ENCODE measurements at places on chromosomes 16 and 17.

- peak; percentile 97 for DNase-seq
Measured at GRCh38 chr16:89395150-89396142, 94.9 kb downstream of the ANKRD11 start.

DNA sequence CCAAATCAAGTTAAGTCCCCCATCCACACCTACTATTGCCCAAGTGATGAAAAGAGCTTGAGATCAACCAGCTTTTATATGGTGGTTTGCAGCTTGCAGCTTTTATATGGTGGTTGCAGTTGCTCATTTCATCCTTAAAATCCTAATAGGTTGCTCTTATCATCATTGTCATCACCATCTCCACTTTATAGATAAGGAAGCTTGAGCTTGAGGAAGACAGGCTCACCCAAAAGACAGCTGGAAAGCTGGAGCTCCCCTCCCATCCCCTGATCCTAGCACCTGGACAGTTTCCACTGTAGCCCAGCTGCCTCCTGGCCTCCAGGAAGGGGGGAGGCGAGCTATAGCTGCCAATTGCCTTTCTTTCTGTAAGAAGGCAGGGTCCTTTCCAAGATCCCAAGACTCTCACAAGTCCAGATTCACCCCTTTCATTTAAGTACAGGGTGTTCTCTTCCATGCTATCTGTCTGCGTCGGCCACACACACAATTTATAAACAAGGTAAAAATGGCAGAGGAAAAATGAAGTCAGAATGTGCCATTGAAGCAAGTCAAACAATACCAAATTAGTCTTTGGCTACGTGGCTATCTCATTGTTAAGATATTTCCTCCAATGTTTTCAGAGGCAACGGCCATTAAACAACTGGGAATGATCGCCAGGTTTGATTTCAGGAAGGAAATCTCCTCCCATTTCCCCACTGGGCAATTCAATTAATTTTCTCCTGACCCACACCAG, 63.3 kb downstream of the PECAM1 start:
- DNase-seq, result no peak

- DNase-seq, result peak; percentile 40
Measured at GRCh38 chr17:56636265-56636664, 42.8 kb downstream of the NOG start.

- no peak for DNase-seq
Measured at GRCh38 chr16:68487203-68487514, 38.9 kb upstream of the SMPD3 start.

DNA sequence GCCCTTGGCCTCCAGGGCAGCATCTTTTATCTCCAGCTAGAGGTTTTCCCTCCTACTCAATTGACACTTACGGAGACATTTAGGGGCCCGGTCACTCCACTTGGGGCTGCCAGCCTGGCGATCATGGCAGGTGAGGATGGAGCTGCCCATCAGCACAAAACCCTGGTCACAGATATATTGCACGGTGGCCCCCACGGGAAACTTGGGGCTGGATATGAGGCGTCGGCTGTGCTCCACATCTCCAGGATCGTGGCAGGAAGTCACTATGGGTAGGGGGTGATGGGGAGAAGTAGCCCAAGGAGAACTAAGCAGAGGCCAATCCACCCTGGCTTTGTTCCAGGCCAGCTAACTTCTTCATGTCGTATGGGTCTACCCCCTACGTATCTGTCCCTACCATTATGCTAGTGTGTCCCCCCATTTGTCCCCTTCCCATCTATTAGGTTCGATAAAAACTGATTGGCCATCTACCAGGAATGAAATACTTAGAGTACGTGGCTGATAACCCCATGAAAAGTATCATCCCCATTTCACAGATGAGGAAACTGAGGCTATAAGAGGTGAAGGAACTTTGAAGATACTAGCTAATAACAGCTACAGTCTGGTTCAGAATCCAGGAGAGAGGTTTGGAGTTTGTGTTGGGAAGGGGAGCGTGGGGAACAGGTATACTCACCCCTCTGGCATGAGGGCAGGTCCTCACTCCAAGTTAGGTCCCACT, 6.1 kb upstream of the PHF12 start:
- no peak for DNase-seq

DNA sequence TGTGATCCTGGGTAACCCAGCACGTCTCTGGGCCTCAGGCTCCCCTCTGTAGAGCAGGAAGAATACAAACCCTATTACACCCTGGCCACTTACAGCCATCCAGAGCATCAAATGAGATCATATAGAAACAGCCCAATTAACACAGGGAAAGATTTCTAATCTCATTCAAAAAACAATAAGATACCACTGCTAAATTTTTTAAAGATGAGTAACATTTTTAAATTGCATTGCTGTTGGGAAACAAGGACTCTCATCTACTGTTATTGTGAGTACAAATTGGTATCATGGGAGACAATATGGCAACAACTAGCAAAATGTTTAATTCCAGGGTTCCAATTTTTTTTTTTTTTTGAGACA, 41.1 kb downstream of the SRL start:
- DNase-seq, result peak; percentile 48

DNA sequence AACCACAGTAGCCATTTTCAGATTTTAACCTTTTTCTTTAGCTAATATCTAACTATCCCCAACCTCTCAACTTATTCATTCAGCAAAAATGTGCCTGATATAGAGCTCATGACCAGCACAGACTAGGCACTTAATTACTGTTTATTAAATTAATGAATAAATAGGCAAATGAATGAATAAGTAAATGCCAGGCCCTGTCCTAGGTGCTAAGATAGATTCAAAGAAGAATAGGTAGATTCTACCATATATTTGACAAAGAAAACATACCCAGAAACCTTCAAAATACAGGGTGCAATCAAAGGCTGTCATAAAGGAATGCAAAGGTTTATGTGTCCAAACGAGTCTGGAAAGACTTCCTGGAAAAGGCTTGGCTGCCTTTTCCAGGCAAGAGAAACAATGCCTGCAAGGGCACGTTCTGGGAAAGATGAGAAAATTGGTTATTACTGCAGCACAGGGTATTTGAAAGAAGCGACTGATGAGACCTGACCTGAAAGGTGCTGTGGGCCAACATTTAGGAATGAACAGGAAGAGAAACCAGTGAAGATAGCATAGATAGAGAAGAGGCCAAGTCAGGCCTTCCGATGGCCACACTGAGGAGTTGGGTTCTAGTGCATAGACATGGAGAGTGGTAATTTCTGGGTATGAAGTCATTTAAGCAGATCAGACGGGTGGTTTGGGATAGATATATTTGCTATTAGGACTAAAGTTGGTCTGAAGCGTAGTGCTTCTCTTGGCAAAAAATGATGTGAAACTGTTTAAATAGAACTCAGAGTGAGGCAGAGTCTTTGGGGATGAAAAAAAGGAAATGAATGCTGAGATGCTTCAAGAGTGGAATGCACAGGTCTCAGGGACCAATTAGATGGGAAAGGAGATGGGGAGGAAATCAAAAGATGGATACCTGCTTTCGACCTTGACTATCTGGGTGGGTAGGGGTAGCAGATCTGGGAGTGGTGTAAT, 11.4 kb upstream of the CCL2 start:
- no peak for DNase-seq

DNA sequence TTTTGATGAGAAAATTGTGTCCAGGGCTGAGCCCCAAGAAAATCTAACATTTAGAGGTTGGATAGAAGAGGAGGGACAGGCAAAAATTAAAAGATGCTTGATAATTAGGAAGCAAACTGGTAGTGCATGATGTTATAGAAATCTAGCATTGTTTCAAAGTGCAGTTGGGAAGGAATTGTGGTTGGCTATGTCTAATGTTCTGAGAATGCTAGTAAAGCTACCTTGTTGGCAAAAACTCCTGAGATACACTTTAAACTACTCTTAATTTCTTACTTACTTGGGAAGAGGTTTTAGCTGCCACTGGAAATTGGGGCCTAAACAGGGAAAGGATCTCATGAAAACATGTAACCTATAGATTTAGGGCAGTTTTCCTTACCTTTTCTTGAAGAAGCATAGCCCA, 48.3 kb downstream of the MAP2K4 start:
- no peak for DNase-seq

- DNase-seq, result peak; percentile 33
Measured at GRCh38 chr16:77711775-77712174, 10.5 kb upstream of the NUDT7 start.

- no peak for DNase-seq
Measured at GRCh38 chr17:83067718-83068261, 11.6 kb upstream of the METRNL start.

DNA sequence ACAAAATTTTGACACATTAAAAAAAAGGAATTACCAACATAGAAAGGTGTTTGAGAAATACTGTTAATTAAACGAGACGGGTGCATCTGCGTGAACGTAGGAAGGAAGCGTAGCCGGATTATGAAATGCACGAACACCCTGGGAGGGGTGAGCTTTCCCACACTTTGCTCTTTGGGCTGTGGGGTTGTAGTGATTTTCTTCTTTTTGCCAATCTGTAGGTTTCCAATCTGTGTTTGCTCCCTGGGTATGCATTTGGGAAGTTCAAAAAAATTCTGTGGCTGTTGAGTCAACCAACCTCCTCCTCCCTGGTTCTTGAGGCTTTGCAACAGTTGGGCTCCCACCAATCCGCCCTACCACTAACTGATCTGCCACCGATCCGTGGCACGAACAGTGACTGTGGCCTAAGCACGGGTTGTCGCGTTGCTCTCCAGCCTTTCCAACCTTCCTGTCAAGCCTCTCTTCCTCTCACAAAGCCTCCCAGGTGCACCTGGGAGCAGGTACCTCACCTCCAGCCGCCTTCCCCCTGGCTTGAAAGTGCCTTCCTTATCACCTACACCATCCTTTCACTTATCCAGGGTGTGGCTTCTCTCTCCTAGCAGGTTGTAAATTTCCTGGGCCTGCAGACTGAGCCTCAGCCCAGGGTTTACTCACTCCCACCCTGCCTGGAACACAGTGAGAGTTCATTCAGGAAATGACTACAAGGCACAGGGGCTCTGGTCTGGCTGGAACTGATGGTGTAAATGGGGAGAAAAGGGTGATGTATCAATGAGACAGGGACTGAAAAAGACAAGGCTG, 16.6 kb downstream of the RTN4RL1 start:
- DNase-seq, result no peak

GRCh38 chr16:75294773-75295459, 43.5 kb upstream of the BCAR1 start:
- DNase-seq, result peak; percentile 61

DNA sequence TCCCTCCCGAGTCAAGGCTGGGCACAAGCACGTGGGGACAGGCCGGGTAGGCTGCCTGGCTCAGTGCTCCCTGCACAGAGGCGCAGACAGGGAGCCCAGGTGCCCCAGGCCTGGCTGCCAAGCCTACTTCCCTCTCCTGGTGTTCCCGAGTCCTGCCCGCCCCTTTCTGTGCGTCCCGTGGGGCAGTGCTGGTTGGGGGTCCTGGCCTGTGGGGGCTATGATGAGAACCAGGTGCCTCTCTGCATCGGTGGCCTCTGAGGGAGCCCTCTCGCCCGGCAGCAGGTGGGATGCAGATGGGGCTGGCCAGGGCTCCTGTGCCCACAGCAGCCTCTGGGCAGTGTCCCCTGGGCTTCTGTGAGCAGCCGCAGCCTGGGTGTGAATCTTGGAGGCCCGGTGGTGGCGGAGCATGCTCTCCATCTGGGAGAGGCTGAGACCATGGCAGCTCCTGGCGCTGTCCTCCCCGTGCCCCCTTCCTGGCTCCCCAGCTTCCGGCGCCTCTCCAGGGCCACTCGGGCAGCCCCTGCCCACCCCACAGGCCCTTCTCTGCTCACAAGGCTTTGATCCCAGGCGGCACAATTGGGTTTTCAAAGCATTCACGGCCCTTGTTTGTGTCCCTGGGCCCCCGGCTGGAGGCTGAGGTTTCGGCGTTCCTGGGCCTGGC, 7.2 kb downstream of the CENPX start:
- no peak for DNase-seq

DNA sequence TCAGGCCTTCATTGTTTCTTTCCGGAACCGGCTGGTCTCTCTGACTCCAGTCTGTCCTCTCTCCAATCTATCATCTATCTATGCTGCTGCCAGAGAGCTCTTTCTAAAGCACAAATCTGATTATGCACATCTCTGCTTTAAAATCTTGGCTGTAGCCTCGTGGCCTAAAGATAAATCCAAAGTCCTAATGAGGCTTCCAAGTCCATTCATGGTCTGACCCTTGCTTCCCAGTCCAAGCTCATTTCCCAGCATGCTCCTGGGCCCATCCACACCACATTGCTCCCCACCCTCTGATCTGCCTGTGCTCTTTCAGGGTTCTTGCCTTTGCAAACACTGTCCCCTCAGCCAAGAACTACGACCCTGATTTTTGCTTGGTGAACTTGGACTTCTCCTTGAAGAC, 21.5 kb upstream of the PHB1 start:
- no peak for DNase-seq

GRCh38 chr17:12665263-12666210, at the start of gene MYOCD:
Gene MYOCD (plus strand): TSS chr17:12665890. CDS start chr17:12666189, 299 bp downstream.
- peak; percentile 50 for DNase-seq

- no peak for DNase-seq
Measured at GRCh38 chr17:78961571-78961970, 18.2 kb downstream of the LGALS3BP start.

GRCh38 chr16:56603589-56603988, 4.8 kb upstream of the MT2A start:
- DNase-seq, result no peak

DNA sequence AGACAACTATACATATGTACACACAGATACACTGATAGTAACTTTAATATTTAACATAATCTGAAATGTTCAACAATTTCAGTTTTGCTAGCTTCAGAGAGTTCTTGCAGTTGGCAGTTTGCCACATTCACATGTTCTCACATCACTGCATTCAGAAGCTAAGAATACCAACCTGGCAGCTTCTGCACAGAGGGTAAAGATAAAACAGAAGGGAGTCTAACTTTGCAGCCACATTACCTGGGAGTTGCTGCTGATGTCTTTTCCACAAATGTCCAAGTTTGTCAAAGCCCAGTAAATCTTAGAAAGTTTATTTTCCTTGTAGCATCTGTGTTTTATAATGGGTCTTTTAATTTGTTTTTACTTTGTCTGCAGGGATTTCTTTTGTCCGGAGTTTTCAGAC, 332.0 kb downstream of the BCAS3 start:
- DNase-seq, result peak; percentile 9

- peak; percentile 71 for DNase-seq
Measured at GRCh38 chr16:75304521-75305363, 53.3 kb upstream of the BCAR1 start.

GRCh38 chr16:76278980-76279379, 1.8 kb downstream of the CNTNAP4 start:
- peak; percentile 24 for DNase-seq

GRCh38 chr17:37706446-37706845, 38.4 kb downstream of the HNF1B start:
- no peak for DNase-seq

- DNase-seq, result no peak
Measured at GRCh38 chr17:39357986-39358385, 43.4 kb downstream of the FBXL20 start.

All from fibroblast of skin of abdomen (primary cell).